ENCODE measurements at places on chromosomes 7 and 10.

DNA sequence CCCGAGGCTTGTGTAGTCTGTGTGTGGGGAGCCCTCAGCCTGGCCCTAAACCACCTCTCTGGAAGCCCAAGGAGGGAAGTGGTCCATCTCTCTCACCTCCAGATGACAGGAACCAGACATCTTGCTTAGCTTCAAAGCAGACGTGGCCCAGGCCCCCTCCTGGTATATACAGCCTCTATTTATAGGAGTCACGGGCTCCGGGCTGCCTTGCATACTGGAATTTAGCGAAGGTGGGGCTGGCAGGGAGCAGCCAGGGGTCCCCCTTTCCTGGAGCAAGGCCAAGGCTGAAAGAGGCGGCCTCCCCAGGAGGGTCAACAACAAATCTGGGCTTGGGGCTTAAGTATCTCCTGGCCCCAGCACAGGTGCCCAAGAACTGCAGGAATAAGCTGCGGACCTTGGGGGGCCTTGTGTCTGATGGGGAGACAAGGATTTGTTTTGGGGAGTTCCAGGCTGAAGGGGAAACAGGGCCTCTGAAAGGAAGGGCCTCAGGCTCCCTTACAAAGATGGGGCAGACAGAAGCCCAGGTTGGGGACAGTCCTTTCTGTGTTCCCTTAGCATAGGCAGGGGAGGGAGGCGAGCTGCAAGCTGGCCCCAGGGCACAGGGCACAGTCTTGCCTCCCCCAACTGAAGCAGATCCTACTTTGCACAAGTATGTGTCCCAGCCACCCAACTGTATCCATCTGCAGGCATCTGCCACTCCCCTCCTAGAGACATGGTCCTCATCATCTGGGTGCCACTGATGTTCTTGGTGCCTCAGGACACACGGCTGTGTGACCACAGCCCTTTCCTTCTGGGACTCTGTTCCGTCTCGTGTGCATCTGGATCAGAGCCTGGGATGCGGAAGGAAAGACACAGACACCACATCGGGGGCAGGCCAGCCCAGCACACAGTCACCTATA is 11.9 kb downstream of the ZCCHC24 start:
- DNase-seq = no peak

DNA sequence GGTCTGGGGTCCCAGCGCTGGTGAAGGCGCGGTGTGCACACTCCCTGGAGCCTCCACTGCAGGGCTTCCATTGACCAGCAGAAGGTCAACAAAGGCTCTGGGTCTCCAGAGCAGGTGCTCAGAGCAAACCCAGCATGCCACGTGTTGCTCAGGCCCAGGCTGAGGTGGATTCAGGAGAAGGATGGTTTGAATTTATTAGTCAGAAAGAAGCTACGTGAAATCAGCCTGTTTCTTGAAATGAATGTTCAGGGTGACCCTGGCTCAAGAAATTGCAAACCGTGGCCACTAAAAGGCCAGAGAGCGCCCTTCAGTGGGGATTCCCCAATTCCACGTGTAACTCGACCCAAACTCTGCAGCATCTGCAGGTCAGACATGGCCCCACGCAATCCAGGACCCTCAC is 82.7 kb upstream of the PFKP start:
- DNase-seq = no peak

- DNase-seq = no peak
These were observed 226.9 kb downstream of the ABCA13 start for GRCh38 chr7:48398191-48398590.

GRCh38 chr7:87058744-87059524 is 520 bp downstream of the ELAPOR2 start:
- peak; percentile 2 for DNase-seq

- no peak for DNase-seq
These were observed 51.9 kb downstream of the BTAF1 start for GRCh38 chr10:91975438-91975837.

GRCh38 chr10:115827231-115828009 is 445.6 kb downstream of the GFRA1 start:
- DNase-seq = no peak

All from stimulated activated CD4-positive, alpha-beta T cell treated with anti-CD3 and anti-CD28 coated beads, Interleukin-4, amount 100 ng/mL, for 4 hours (primary cell).